ENCODE measurements at places on chromosomes 6 and 20.
A peak's percentile ranks its signal among the peaks of the same experiment; 100 is the strongest.

DNA sequence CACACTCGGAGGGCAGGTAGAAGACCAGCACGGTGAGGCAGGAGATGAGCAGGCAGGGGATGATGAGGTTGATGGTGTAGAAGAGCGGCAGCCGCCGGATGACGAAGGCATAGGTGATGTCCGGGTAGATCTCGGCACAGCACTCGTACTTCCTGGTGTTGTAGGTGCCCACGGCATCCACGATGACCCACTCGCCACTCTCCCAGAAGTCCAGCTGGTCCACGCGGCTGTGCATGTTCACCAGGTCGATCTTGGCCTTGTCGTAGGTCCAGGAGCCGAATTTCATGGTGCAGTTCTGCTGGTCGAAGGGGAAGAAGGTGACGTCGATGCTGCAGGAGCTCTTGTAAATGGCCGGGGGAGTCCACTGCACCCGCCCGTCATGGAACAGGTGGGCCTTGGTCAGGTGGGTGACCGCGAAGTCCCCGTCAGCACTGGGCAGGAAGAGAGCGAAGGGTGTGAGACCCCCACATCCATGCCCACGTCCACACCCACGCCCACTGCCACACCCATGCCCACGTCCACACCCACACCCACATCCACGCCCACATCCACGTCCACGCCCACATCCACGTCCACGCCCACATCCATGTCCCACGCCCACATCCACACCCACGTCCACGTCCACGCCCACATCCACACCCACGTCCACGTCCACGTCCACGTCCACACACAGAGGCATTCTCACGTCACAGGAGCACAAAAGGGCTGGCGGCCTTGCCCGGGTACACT lies 10.4 kb downstream of the CHRNA4 start:
- DNase-seq = no peak

- no peak for DNase-seq
Observed at GRCh38 chr6:163759542-163759941, 345.0 kb downstream of the QKI start.

GRCh38 chr6:52815167-52816092 lies 11.8 kb upstream of the GSTA1 start:
- no peak for DNase-seq

DNA sequence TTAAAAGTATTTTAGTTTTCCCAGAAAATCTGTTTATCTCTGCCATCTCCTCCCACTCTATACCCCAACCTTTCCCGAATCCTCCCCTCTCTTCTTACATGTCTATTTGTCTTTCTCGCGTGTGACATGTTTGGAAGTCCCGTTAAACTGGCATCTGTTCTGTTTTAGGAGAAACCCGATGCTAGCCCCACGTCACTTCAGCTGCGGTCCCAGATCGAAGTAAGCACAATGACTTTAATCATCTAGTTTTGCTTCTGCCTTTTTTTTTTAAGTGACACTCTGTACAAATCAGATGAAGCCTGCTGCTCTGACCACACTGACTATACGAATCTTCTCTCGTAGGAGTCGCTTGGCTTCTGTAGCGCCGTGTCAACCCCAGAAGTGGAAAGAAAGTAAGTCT lies 97.4 kb downstream of the SASH1 start:
- DNase-seq = no peak

DNA sequence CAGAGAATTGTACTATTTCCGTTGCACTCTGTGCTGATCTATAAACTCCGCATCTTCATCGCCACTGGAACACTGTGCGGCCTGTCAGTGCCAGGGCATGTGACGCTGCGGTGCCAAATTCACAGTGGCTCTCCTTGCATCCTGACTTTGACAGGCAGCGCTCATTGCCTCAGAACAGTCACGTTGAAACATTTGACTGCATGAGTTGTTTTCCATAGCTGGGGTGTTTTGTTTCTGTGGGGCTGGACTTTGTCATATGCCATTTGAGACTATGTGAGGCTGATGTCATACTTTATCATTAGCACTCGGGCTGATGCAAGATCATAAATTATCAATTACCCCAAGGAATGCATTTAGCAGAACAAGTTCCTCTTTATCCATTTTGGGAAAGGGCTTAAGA lies 32.7 kb downstream of the CFAP61 start:
- no peak for DNase-seq

DNA sequence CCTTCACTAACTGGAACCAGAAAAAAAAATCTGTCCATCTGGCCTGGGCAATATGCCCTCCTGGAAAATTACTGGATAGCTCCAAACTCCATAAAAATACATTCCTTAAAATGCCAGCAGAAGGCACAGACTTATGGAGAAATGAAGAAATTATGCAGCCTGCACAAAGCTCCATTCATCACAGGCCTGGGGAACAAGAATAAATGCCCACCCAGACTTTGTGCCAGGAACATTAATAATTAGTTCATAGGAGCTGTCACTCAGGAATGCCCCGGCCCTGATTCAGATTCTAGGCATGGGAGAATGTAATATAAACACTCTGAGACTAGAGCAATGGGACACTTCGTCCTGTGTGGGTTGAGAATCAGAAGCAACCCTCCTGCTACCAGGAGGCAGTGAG lies 199.3 kb downstream of the OTOR start:
- no peak for DNase-seq

- no peak for DNase-seq
Observed at GRCh38 chr6:138948546-138949179, 39.4 kb downstream of the REPS1 start.

GRCh38 chr6:113586413-113587077 lies 270.6 kb upstream of the MARCKS start:
- DNase-seq = no peak

- DNase-seq = no peak
Observed at GRCh38 chr6:170029416-170030283, 261.2 kb downstream of the DLL1 start.

- no peak for DNase-seq
Observed at GRCh38 chr6:120786256-120786655, 548.0 kb downstream of the TBC1D32 start.

GRCh38 chr6:20350215-20350614 lies 51.5 kb upstream of the E2F3 start:
- DNase-seq = no peak

GRCh38 chr20:4335722-4336121 lies 320.4 kb upstream of the RNF24 start:
- DNase-seq = no peak

DNA sequence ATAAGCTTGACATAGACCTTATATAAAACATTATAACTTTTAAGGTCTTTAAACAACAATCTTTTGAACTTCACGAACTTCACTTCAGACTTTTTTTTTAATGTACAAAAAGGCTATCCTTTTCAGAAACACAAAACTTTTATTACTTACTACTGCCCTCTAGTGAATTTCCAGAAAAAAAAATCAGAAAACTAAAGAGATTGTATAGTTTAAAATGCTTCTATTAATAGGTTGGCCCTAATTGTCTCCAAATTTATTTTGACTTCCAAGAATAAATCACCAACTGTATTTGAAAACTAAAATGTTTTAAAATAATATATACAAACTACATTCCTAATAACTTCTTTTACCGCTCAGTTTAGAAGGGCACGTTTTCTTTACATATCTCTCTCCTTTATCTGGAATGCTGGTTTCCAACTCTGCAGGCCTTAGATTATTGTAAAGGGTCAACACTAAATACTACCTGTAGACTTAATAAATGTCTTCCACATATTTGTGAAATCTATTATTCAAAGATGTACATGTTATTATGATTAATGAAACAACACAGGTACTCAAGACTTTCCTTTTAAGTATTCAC lies 66.8 kb downstream of the LMBRD1 start:
- DNase-seq = no peak

- no peak for DNase-seq
Observed at GRCh38 chr6:14722001-14722562, 523.8 kb upstream of the JARID2 start.

- no peak for DNase-seq
Observed at GRCh38 chr20:17562804-17563305, 7.0 kb upstream of the DSTN start.

GRCh38 chr6:33851959-33852358 lies 48.2 kb upstream of the MLN start:
- no peak for DNase-seq

DNA sequence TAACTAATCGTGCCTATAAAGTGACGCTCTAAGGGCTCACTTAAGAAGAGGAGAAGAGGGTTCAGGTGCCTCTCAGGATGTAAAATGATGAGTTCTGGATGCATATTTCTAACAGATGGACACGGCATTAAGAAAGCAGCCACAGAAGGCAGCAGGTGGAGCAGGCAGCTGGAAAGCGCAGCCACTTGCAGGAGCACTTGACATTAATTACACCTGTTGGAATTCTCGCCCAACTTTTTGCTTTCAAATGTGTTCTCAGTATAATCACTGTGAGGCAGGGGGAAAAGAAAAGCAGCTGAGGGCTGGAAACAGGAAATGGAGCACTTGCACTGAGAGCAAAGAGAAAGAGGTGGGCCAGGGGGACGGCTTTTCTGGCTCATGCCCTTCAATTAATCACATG lies 164.2 kb downstream of the NKAIN2 start:
- no peak for DNase-seq

DNA sequence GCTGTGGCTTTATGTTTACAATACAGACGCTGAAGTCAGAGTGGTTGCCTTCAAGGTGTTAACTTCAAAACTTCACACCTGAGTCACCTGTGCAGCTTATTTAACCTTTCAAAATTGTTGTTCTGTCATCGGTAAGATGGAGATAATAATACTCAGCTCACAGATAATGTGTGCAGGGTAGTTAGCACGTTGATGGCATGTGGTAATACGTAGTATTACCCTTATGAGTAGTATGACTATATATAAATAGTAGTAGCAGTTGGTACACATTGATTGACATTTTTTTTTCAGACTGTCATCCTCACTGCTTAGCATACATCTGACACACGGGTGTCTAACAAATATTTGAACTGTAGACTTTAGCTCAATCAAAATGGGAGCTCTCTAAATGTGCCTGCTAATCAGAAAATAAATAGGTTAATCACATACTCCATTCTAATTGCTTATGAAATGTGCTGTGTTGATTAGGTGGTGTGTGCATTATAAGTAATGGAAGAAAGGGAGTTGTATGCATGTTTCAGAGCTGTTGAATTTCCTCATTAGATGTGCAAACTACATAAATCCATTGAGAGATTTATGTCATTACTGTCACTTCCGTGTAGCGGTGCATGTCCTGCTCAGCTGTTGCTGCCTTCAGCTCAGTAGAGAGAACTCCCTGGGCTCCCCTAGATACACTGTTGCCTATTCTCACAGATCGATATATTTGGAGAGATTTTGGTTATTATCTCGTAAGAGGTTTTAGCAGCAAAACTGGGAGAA lies 11.2 kb upstream of the MROH8 start:
- DNase-seq = no peak

DNA sequence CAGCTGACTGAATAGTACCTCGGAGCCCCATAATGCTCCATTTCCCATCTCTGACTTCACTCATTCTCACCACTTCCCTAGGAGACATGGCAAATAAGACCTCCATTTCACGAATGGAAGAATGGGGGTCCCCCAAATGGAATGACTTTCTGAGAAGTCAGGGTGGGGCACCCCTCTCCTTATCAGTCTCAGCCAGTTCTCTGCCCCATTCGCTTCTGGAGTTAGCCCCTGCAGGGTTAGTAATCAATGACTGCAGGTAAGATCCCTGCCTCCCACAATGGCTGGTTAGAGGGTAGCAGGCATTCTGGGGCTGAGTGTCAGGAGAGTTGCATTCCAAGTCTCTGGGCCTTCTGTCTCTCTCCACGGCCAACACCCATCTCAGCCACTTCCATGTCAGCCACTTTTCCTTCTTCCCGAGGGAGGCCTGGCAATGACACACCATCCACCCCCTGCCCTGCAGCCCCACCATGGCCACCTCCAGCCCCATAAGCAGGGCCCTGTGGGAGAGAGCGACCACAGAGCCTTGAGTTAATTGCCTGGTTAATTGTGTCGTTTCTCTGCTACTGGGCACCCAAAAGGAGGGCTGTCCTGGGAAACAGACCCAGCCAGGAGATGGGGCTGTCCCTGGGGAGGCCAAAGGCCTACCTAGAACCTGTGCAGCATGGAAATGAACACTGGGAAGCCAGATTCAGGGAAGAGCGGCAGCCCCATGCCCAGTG lies 13.4 kb downstream of the CCDC167 start:
- no peak for DNase-seq

GRCh38 chr6:41818271-41819054 lies 31.0 kb downstream of the TOMM6 start:
- DNase-seq = no peak

GRCh38 chr6:139888681-139889122 lies 514.3 kb upstream of the CITED2 start:
- no peak for DNase-seq

GRCh38 chr6:167778497-167779128 lies 48.1 kb upstream of the AFDN start:
- DNase-seq = no peak

DNA sequence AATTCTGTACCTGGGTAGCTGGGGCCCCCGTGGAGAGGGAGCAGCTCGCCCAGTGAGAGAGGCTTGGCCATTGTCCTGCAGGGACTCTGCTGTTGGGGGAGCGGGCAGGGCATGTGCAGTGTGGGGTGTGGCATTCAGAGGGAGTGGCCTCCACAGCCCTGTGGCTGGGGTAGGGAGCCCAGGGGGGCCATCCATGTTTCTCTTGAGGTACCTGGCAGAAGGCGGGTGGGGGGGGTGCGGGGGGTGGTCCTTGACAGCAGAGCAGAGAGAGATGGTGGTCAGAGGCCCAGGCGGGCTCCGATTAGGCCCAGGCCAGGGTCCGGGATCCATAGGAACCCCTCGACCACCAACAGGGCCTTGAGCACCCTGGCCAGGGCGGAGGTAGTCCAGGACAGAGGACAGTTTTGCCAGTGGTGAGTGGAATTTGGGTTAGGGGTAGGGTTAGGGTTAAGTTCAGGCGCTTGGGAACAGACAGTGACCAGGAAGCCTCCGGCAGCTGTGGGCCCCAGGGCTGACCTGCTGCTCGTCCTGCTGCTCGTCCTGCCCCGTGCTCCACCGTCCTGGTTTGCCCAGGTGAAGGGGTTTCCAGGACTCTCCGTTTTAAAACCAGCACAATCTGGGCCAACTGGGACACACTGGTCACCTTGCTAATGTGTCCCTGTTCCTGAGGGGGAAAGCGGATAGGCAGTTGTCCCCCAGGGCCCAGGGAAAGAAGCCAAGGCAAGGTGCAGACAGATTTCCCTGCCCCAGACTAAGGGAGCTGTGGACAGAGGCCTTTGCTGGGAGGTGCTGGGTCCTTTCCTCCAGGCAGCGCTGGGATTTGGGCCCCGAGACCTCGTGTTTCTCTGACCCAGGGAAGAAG lies 24.8 kb upstream of the MYT1 start:
- DNase-seq = no peak

- DNase-seq = no peak
Observed at GRCh38 chr6:84269947-84270733, 42.7 kb upstream of the CEP162 start.

GRCh38 chr6:53794137-53794719 lies 577 bp upstream of the LRRC1 start:
- peak; percentile 63 for DNase-seq

GRCh38 chr6:1042583-1043457 lies 269.1 kb upstream of the FOXQ1 start:
- no peak for DNase-seq

DNA sequence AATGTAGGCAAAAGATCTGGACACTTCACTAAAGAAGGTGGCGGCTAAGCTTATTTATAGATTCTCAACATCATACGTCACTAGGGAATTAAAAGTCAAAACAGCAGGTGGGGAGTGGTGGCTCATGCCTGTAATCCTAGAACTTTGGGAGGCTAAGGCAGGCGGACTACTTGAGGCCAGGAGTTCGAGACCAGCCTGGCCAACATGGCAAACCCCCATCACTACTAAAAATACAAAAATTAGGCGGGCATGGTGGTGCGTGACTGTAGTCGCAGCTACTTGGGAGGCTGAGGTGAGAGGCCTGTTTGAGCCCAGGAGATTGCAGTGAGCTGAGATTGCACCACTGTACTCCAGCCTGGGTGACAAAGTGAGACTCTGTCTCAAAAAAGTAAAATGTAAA lies 74.6 kb downstream of the GPX5 start:
- DNase-seq = no peak

Data from occipital lobe (tissue), 3 donors.